ENCODE measurements at places on chromosomes 7 and 10. TPM values are rescaled to one million over a fixed set of nuclear protein-coding genes. Genes with fewer than 3 reads are reported as not detected.

- DNase-seq: no peak
These were observed 182.4 kb downstream of the MYOF start for GRCh38 chr10:93299606-93300287.

Gene FAM204A
- 141 TPM for total RNA-seq

Gene TAS2R38
- total RNA-seq: not detected

Gene STK31
- 0.03 TPM for total RNA-seq

Measured in MG63 (cell line).